ENCODE measurements at places on chromosomes 2 and 18.

DNA sequence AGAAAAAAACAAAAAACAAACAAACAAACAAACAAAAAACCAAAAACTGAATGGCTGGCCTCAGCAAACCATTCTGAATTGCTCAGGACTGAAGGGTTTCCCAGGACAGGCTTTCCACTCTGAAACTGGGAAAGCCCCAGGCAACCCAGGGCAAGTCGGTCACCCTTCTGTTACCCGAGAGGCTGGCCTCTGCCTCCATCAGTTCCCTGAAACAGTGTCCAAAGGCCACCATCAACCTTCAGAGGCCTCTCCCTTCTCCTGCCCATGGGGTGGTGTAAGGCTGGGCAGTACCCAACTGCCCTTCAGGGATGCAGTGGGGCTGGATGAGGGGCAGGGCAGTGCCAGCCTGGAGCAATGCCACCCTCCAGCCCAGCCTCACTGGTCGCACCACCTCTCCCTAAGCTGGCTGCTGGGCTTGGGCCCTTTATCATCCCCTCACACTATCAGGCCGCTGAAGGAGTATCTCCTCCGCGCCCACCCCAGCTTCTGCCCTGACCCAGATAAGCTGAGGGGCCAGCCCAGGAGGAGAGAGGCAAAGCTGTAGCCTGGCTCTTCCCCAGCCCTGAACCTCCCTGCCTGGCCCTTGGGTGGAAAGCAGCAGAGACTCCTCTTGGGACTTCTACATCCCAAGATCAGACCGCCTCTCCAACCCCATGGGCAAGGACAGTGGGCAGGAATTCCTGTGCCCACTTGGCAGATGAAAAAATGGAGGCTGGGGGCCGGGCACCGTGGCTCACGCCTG, 35.9 kb downstream of the ZFP36L2 start:
- DNase-seq: no peak

- no peak for DNase-seq
These were observed 391.1 kb downstream of the TNS1 start for GRCh38 chr2:217611626-217612127.

- DNase-seq: no peak
These were observed 22.6 kb downstream of the FOXI3 start for GRCh38 chr2:88429929-88430328.

- no peak for DNase-seq
These were observed 72.0 kb downstream of the ARMC9 start for GRCh38 chr2:231270221-231271114.

GRCh38 chr2:232549655-232550353, 553 bp downstream of the TIGD1 start:
- DNase-seq: no peak

- no peak for DNase-seq
These were observed 9.1 kb downstream of the LOXL3 start for GRCh38 chr2:74544634-74545033.

DNA sequence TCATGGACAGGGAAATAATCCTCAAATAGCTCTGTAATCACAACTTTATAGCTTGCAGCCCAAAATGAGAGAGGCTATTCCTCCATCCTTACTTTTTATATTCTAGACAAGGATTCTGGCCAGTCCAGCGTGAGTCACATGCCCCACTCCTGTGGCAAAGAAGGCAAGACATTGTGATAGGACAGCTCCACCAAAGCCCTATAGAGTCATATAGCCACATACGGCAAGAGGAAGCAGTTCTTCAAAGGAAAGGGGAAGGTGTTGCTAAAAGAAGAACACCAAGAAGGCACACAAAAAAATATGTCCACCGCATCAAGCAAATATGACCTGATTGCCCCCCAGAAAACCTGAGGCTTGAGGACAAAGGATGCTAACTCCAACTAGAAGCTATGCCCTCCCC, 3.4 kb upstream of the GFPT1 start:
- DNase-seq: no peak

DNA sequence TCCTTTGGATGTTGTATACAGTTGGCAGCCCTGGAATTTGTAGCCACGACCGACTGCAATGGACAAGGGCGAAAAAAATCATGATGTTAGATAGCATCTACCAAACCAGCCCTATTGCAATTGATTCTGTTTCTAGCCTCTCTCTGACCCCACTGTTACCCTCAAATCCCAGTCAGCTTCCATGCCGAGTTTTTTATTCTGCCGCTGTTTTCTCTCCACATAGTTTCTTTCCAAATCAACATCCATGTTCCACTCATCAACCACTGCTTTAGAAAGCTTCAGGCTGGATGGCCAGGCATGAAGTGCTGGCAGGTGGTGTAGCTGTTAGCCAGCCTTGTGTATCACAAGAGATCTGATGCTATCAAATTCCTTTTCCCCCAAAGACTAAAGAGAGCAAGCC, 272.8 kb downstream of the FIGN start:
- DNase-seq: no peak

DNA sequence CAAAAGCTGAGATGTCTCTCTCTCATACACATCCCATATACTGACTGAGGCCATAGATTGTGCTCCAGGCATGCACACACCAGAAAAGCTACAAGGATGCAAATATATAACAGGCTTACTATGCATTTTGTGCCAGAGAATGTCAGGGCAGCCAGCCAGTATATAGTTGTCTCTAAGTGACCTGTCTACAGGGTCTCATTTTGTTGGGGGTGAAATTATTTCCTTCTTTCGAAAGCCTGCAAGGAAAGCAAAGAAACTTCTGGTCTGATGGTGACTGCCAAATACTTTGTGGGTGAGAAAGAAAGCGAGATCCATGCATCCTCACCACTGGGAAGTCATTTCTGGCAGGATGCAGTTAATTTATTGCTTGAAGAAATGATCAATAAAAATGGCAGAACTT, 70.2 kb downstream of the CDCA7 start:
- DNase-seq: no peak

GRCh38 chr2:122422384-122422991, 667.0 kb downstream of the TSN start:
- DNase-seq: no peak
